ENCODE measurements at places on chromosomes 5 and 9.

GRCh38 chr9:401223-401622, 186.6 kb downstream of the DOCK8 start:
- no peak for DNase-seq

GRCh38 chr5:129935626-129936025, 31.4 kb downstream of the CHSY3 start:
- DNase-seq: no peak

DNA sequence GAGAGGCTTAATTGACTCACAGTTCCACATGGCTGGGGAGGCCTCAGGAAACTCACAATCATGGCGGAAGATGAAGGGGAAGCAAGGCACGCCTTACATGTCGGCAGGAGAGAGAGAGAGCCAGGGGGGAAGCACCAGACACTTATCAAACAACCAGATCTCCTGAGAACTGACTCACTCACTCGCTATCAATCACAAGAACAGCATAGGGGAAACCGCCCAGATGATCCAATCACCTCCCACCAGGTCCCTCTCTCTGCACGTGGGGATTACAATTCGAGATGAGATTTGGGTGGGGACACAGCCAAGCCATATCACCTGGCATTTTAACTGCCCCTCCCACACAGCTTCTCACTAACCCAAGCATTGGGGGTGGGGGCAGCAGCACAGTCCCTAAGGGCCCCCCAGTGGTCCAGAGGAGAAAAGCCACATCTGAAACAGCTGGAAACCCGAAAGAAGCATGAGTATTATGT, 76.1 kb upstream of the ASS1 start:
- no peak for DNase-seq

- no peak for DNase-seq
Observed at GRCh38 chr9:97918611-97919010, 3.7 kb downstream of the TRMO start.

DNA sequence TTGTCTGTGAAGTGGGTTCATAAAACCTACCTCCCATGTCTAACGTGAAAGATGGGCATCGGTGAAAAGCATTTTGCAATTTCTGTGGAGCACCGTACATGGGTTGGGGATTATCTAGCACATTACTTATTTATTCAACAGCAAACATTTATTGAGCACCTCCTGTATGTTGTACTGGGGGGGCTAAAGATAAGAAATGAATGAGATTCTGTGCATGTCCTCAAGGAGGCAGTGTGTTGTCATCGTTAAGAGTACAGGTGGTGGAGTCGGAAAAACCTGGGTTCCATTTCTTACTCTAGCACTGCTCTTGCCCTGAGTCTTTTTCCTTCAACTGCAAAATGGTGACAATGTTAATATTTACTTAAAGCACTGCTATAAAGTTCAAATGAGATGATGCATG, 30.4 kb upstream of the DENND1A start:
- no peak for DNase-seq
